ENCODE measurements at places on chromosomes 11 and 22.

- no peak for DNase-seq
These were observed at the start of gene ASCL3 for GRCh38 chr11:8942518-8943066. Gene ASCL3 (minus strand): TSS chr11:8943016. CDS start chr11:8938161, 4,855 bp downstream.

- DNase-seq: no peak
These were observed 185.2 kb downstream of the TBC1D22A start for GRCh38 chr22:46947516-46948257.

DNA sequence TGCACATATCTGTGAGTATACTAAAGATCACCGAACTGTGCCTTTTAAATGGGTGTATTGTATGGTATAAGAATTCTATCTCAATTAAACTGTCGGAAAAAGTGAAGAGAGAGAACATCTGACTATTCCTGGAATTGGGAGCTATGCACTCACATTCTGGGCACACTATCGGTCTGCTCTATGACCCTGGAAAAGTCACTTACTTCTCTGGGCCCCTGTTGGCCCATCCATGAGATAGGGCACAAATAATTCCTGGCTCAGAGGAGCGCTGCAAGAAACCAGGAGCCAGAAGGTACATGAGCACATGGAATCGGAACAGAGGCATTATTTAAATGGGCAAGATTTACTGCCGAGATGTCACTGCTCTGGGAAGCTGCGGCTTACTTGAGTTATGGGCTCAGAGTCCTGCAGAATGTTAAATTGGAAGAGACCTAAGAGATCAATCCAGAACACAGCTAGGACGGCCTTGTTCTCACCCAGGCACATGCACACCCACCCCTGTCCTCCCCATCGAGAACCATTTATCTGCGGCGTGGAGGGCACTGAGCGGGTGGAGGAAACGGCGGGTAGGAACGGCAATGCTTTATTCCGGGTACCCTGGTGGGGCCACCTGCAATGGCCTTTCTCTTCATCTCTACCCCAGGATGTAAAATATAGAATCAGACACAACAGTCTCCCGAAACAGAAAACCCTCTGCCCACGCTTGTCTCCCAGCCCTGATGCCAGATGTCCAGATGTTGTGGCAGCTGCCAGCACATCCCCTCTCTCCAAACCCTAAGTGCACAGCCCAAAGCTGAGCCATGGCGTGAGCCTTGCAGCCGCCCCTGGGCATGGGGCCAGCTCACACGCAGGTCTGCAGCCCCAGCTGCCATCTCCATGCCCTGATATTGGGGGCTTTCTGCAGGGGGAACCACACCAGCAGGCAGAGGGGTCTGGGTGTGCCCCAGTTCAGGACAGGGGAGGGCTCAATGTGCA is 142.4 kb downstream of the DSCAML1 start:
- DNase-seq: no peak

GRCh38 chr22:46437671-46438440 is 99.6 kb downstream of the CELSR1 start:
- no peak for DNase-seq

Measured in CD4-positive, alpha-beta T cell treated with Interleukin-6 for 4 hours (primary cell).